ENCODE measurements at places on chromosomes 2 and 18. TPM values are rescaled to one million over a fixed set of nuclear protein-coding genes. Genes with fewer than 3 reads are reported as not detected.

DNA sequence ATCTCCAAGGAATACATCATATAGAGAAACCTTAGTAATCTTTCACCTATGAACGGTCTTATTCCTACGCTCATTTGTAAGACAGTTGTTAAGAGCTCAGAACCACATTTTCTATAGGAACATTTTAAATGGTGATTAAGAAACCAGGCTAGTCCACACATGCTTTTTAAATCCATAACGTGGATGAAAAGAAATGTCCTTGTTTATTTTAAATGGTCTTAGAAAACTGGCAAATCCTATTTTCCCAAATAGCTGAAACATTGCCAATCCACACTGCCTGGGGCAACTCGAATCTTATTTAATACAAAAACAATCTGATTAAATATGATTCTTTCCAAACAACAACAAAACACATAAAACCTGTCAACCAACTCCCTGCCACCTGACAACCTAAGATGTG is 23.7 kb downstream of the METTL8 start:
- no peak for DNase-seq

- DNase-seq: no peak
Observed at GRCh38 chr2:198374375-198375082, 570.1 kb downstream of the PLCL1 start.

GRCh38 chr2:119234021-119235019 is 10.7 kb downstream of the STEAP3 start:
- no peak for DNase-seq

Gene SCN7A
- total RNA-seq: not detected

Gene SERPINB5
- total RNA-seq: not detected

DNA sequence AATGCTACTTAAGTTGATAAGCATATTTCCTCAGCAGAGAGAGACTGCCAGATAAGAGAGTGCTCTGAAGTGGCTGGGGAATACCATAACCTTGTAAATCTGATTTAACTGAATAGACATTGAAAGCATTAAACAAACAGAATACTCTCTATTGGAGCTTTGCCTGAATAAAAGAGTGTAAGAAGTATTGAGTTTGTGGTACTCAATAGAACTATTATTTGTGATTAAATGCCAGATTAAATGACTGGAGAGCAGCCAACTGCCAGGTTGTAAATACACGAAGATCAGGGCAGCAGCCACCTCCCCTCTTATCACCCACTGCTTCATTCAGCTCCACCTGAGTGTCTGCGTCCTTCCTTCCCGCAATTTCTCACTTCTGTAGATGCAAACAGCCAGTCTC is 373.6 kb downstream of the DCDC2C start:
- DNase-seq: no peak

Gene COL3A1
- not detected for total RNA-seq

DNA sequence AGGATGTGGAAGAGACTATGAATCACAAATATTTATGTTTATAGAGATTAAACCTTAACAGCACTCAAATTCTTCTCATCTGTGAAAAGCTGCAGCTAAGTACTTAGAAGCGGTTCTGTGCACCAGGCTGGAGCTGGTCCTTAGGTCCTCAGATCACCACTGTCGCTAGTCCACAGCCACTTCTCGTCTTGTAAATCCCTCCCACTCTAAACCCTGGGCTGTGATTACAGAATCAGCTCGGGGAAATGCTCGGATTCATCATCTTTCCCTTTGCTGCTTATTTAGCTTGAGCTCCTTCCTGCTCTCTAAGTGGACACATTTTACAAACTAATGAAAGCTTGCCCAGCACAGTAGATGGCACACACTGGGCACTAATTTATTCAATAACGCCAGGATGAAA is 61.7 kb downstream of the RNF152 start:
- no peak for DNase-seq

DNA sequence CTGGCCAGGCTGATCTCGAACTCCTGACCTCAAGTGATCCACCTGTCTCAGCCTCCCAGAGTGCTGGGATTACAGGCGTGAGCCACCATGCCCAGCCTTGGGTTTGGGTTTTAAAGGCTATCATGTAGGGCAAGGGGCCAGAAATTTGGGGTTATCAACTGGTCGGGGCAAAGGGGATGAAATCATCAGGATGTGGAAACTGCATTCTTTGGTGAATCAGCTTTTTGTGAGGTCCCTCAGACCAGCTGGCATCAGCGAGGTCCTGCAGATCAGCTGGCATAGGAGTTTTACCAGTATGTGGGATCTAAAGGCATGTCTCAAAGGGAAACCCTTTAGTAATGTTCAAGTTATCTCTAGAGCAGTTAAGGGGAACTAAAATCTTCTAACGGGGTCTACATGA is 6.4 kb upstream of the GEMIN6 start:
- no peak for DNase-seq

Gene ATP6V1C2
- 8.1 TPM for total RNA-seq

GRCh38 chr2:98506881-98507280 is 62.2 kb downstream of the INPP4A start:
- DNase-seq: no peak

- no peak for DNase-seq
Observed at GRCh38 chr2:39540414-39540813, 103.3 kb upstream of the MAP4K3 start.

DNA sequence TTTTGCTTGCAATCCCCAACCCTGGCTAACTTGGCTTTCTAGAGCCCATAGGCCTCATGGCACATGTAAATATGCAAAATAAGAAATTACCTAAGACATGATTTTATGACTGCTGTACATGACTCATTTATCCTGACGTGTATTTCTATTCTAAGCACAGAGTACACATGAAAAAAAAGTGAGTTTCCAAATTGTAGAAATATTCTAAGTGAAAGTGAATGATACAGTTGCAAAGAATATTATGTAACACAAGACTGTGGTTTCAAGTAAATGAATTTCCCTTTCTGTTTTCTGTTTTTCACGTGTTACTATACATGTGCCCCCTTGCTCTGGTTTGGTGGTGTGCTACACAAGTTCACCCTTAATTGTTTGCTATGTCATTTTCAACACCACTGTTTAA is 162.4 kb downstream of the LRP1B start:
- DNase-seq: no peak

Gene CROCC2
- total RNA-seq: not detected

Gene DCDC2C
- total RNA-seq: not detected

DNA sequence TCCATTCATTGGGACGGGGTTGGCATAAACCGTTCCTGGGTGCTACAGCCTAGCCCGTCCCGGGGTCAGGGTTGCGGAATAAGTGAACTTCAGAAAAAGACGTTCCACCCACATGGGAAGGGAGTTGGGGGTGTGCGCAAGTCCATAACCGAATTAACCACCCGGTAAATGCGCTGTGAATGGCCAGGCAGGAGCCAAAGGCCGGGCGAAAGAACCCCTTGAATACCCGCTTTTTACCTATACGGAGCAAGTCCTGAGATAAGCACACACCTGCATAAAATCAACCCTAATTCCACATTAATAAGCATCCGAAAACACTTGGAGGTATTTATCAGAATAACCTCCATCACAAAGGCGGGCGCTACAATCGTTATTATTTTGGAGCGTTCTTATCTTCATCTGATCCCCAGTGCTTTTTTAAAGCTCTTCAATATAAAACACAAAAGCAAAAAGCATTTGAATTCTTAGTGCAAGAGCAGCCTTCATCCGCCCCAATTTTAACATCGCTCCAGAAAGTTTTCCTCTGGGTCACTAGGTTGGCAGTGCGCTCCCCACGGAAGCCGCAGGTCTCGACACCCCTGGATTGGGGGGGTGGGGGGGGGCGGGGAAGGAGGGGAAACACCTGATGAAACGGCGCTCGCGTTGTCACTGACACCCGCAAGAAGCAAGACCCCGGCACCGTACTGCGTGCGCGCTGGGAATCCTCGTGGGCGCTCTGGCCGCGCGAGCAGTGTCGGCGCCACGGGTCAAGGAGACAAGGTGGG is 1.2 kb downstream of the SATB2 start:
- DNase-seq: peak; percentile 38

Gene ASAP2
- not detected for total RNA-seq

- DNase-seq: no peak
Observed at GRCh38 chr2:227789803-227790202, 23.8 kb upstream of the CCL20 start.

- DNase-seq: no peak
Observed at GRCh38 chr18:31596081-31596872, 4.6 kb downstream of the TTR start.

DNA sequence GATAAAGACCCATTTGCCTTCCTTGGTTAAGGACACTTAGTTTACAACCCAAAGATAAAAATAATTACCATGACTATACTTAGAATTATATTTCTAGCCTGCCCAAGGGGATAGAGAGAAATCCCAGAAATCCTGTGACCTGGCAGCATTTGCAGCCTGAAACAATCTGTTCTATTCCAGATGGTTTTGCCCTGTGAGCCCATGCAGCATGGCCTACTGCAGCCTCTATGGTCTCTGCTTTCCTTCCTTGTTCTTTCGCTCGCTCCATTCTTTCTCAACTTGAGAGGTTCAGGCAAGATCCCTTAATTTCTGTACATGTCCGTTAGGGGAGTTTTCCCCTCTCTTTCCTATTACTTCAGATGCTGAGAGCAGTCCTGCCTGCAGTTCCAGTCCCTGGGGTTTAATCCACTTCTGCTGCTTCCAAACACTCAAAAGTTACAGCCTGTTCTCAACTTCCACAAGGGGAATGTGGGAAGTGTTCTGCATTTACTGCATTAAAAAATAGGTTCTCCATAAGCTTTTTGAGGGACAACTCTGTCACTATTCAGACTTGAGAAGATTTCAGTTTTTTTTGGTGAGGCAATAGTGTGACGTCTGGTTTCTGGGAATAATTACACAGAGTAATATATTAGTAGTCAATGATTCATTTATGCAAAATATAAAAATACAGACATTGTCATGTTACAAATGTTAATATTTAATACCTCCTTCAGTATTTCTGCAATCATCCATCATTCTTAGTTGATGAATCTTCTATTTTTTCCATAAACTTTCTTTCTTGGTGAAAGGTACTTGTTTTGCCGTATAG is 80.3 kb downstream of the CDCA7 start:
- DNase-seq: no peak

Gene LOXHD1
- total RNA-seq: not detected
